Small intestine (tissue), 16 donors: ENCODE measurements at places on chromosomes 7 and 10.

GRCh38 chr7:158662610-158663427 lies 41.8 kb downstream of the NCAPG2 start:
- no peak for DNase-seq

- peak; percentile 28 for DNase-seq
Measured at GRCh38 chr7:84916161-84916560, 270.7 kb downstream of the SEMA3D start.

- DNase-seq = peak; percentile 63
Measured at GRCh38 chr7:98365863-98366561, 34.9 kb downstream of the BAIAP2L1 start.

DNA sequence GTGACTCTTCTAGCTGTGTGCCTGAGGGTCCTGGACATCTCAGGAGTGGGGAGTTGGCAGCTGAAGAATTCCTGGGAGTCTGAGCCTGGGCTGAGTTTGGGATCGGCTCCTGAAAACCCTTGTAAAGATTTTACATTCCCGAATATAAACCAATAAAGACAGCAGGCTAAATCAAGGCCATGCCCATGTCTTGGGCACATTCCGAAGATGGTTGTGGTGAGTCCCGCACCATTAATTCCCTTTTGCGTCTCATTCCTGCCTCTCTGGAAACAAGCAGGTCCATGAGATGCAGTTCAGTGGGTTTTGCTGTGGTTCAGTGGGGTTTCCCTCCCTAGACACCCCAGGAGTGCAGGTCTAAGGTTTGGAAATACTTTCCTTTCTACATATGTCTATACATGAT lies 90.9 kb downstream of the COL26A1 start:
- no peak for DNase-seq

DNA sequence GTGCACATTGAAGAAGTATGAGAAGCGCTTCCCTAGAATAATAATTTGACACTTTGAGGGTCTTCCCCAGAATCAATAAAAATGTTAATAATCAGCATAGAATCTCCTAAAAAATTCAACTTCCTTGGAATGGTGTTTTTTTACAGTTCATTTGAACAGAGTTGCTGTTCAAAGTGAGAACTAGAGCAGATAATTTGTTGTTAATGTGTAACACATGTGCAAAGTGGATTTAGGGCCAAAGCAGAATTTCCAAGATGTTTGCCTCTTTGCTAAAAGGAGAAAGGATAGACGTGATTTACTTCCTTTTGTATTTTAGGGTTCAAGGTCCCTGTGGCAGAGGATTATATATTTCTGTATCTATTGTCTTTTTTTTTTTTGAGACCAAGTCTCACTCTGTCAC lies 73.8 kb downstream of the ZNF277 start:
- DNase-seq = no peak

GRCh38 chr7:820341-820740 lies 11.9 kb upstream of the SUN1 start:
- no peak for DNase-seq

GRCh38 chr10:103800789-103801540 lies 54.4 kb downstream of the SH3PXD2A start:
- peak; percentile 61 for DNase-seq

GRCh38 chr10:120539076-120539475 lies 82.0 kb downstream of the PLPP4 start:
- DNase-seq = no peak

- no peak for DNase-seq
Measured at GRCh38 chr10:12969951-12970350, 31.6 kb downstream of the CCDC3 start.

- DNase-seq = no peak
Measured at GRCh38 chr10:11856089-11856488, 32.9 kb downstream of the PROSER2 start.

GRCh38 chr10:124574456-124575070 lies 112.9 kb downstream of the LHPP start:
- no peak for DNase-seq

DNA sequence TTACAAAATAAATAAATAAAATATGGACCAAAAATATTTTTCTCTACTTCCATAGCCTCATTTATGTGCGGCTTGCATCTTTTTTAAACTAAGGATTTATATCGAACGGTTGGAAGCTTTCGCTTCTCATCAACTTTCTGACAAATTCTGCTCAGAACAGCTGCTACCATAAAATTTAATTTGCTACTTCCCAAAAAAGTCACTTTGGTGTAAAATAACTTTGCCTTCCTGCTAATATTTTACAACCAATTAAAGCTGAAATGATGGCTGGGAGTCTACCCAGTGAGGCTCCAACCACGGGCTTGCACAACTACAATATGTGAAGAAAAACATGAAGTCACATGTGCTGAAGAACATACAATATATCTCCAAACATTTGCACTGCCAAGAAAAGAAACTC lies 253.1 kb upstream of the NEBL start:
- no peak for DNase-seq

DNA sequence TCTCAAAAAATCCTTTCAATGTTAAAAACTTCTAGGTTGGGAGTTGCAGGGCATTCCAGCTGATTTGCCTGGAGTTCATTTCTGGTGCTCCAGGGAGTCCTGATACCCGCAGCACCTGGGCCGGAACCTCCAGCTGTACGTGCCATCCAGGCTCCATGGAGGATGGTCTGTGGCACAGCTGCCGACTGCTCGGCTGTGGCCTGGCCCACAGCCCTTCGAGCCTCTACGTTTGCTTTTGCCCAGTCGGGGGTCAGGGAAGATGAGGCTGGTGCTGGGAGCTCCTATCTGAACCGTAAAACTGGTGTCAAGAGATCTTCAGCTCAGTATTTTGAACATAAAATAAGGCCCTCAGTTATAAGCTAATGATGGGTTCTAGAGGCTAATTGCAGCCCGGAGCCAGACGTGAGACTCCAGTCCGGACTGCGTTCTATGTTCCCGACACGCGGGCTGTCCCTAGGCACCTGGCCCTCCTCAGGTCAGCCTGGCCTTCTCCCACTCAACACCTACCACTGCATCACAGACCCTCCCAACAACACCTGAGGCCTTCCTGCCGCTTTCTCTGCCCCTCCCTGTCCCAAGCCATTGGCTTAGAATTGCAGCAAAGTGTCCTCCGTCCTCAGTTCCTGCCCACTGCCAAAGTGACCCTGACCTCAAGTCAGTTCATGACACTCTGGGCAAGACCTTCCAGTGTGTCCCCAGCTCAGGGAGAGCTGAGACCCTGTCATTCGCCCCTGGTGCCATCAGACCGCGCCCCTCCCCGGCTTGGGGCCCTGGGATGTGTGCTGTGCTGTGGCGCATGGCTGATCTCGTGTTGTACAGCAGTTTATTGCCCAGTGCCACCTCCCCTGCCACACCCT lies 64.2 kb upstream of the DNAJB6 start:
- DNase-seq = no peak

DNA sequence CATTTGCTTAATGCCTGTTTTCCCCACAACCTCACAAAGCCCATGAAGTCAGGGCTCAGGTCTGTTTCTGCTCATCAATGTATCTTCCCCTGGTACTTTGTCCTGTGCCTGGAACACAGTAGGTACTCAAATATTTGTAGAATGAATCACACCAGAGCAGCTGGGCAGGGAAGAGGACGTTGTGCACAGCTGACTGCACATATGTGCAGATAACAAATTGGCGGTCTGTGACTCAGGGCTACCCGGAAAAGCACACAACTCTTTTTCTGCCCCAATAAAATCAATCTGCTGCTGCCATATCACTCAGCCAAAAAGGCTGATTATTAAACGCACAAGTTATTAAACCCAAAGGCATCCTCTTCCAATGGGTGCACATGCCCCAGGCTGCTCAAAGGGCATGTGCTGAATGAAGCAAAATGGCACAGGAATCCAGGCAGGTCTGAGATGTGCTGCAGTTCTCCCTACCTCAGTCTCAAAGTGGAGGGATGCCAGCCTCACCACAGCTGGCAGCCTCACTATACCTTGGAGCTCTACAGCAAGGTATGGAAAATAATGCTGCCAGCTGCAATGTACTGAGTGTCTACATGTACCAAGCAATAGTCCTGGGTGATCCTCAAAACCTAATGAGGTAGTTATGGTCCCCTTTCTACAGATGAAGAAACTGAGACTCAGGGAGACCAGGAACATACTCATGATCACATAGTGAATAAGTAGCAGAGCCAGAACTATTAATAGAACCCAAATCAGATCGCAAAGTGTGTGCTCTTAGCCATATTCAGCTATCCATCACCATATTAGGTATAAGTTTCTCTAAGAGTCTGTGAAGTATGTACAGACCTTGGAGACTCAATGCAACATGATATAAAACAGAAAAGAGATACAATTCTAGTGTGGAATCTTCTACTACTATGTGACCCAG lies 43.4 kb downstream of the SORBS1 start:
- DNase-seq = peak; percentile 75

DNA sequence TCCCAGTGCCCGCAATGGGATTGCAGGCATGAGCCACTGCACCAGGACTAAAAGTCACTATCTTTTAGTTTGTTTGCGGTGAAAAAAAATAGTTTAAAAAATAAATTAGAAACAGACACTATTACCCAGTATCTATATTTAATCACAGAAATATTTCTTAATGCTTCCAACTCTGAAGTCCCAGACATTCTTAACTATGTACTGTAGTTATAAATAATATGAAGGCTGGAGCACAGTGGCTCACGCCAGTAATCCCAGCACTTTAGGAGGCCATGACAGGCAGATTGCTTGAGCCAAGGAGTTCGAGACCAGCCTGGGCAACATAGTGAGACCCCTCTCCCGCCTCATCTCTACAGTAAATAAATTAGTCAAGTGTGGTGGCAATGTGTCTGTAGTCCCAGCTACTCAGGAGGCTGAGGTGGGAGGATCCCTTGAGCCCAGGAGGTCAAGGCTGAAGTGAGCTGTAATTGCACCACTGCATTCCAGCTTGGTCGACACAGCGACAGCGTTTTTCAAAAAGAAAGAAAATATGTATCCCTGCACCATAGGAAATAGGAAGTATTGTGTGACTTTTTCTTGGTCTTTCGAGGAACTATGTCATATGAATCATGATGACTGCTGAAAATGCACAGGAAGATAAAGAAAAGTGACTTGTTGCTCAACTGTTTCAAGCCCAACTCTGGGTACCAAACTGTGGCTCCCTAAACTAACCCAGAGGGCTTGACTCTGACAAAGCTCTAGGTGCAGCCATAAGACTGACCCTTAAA lies 74.9 kb upstream of the STEAP1B start:
- no peak for DNase-seq

- DNase-seq = no peak
Measured at GRCh38 chr7:10802526-10802925, 171.1 kb upstream of the PHF14 start.

DNA sequence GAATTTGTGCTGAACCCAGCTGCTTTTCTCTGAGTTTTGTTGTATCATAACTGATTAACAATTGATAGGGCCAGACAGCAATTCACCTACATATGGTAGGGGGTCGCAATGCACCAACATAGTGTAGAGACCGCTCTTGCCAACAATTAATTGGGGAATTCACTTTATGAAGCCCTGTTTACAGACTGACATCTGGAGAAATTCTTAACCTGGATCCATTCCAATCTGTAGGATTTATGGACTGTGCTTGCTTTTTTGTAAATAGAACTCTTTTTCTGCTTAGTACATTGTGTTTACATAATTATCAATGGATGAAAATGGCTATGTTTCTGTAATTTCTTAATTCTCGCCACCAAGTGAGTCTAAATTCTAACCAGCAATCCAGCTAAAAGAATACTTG lies 311.7 kb upstream of the BMPER start:
- DNase-seq = no peak

GRCh38 chr7:3092468-3092867 lies 48.8 kb upstream of the CARD11 start:
- no peak for DNase-seq

DNA sequence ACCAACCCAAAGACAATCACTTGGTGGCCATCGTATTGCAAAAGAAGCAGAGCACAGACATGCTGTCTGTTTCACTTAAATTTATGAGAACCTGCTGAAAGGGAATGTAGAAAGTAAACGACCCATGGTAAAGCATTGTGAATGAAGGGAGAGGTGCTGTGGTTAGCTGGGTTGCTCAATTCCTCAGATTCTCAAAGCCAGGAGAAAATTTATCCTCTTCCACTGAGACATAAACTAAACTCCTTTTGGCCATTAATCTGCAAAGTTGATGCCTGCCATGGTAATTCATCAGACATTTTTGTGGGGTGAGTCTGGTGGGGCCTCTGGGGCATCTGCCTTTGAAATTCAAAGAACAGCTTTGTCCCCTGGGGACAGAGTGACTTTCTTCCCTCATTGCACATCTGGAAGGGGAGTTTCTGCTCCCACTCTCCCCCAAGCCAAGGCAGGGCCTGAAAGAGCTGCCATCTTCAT lies 951.0 kb downstream of the LRMDA start:
- no peak for DNase-seq

GRCh38 chr7:152969839-152970238 lies 210.3 kb downstream of the ACTR3B start:
- no peak for DNase-seq
